ENCODE measurements at places on chromosomes 16 and 17. TPM values are rescaled to one million over a fixed set of nuclear protein-coding genes. Genes with fewer than 3 reads are reported as not detected.

TPSD1 gene
- polyA plus RNA-seq = not detected

SGSH gene
- 26.8 TPM for polyA plus RNA-seq

PRR15L gene
- polyA plus RNA-seq = not detected

GRCh38 chr17:48322060-48322459, 108.0 kb downstream of the SKAP1 start:
- H3K27ac ChIP-seq = peak overlapping the region; percentile 70
- peaks cover 2% of the 10 kb centered on the region for H3K27me3 ChIP-seq
- no peak overlapping the region for H3K4me3 ChIP-seq
- no peak for DNase-seq
- peaks cover 17% of the 10 kb centered on the region for H3K4me1 ChIP-seq
- H3K36me3 ChIP-seq = no peaks in the 10 kb centered on the region

DNA sequence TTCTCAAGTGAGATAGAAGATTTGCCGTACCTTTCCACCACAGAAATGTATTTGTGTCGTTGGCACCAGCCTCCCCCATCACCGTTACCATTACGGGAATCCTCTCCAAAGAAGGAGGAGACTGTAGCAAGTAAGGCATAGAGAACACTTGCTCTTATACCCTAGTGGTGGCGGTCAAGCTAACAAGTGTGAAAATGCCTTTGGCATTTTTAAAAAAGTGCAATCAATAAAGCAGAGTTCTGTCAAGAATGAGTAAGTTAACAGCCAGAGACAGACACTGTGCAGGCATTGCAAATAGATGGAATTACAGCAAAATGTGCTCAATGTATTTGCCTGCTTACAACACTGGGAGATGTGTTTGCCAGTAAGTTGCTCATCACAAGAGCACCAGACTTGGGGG, 7.7 kb downstream of the MSL1 start:
- H3K4me3 ChIP-seq = no peak overlapping the region
- peaks cover 2% of the 10 kb centered on the region for H3K27me3 ChIP-seq
- no peak overlapping the region for H3K27ac ChIP-seq
- DNase-seq = no peak

DNA sequence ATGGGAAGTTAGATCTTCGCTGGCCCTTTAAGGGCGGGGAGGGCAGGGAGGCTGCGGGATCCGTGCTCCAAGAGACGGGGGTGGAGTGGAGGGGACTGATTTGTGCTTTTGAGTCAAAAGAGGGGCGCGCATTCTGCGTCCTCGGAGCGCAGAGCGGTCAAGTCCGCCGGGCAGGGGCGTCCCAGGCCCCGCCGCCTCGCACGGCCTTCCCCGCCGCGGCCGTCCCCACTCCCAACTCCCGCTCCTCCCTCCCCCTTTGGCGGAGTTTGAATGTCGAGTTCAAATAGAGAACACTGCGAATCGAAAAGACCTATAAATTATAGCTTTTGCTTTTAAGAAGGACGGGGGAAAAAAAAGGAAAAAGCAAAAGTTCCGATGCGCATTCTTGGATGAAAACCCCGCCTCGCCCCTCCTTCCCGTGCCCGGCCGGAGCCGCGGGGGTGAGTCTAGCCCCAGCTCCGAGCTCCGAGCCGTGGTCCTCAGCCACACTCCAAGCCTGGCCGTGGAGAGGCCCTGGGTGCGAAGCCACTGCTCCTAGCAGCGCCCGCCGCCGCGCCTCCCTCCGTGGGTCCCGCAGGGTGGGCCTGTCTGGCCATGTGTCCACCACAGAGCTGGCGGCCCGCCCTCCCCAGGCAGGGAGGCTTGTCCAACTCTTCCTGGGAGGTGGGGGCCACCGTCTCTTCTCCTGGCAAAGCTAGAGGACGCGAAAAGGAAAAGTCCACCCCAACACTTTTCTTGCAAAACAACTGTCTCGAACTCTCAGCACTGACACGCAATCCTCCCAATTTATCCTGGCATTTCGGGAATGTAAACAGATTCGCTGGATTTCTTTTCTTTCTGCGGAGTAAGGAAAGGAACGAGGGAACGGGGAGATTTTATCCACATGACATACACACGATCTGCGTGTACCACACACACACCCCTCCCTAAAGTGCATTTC, 3.6 kb downstream of the CBX8 start:
- no peak for DNase-seq
- peaks cover 10% of the 10 kb centered on the region for H3K4me1 ChIP-seq
- H3K27me3 ChIP-seq = peaks cover 54% of the 10 kb centered on the region
- H3K4me3 ChIP-seq = no peak overlapping the region
- peaks cover 3% of the 10 kb centered on the region for H3K36me3 ChIP-seq

DNA sequence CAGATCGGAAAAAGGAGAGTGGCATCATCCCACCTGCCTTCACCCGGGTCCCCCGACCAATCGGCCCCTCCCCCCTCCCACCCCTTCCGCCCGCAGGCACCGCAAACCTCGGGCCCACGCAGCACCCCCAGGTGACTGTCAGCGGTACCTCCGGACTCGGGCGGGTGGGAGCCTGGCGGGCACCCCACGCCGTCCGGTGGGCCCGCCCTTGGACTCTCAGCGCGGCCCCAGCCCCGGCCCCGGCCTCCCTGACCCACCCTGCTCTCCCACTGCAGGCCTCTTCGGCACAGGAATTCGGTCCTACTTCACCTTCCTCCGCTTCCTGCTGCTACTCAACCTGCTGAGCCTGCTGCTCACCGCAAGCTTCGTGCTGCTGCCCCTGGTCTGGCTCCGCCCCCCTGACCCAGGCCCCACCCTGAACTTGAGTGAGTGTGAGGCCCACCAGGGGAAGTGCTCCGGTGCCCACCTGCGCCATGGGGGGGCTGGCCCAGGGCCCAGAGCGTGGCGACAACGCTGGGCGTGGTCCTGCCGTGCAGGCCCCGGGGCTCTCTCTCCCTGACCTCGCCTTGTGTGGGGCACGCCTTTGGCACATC, 1.6 kb downstream of the TMC8 start:
- H3K27me3 ChIP-seq = peaks cover 20% of the 10 kb centered on the region
- peaks cover 66% of the 10 kb centered on the region for H3K4me1 ChIP-seq
- peaks cover 22% of the 10 kb centered on the region for H3K36me3 ChIP-seq
- H3K4me3 ChIP-seq = peak overlapping the region; percentile 83
- H3K27ac ChIP-seq = peak overlapping the region; percentile 81

GRCh38 chr17:76262732-76263344, 2.3 kb upstream of the UBALD2 start:
- DNase-seq = peak; percentile 59
- peaks cover 26% of the 10 kb centered on the region for H3K27me3 ChIP-seq
- peak overlapping the region; percentile 67 for H3K4me3 ChIP-seq
- H3K27ac ChIP-seq = peak overlapping the region; percentile 94

DNA sequence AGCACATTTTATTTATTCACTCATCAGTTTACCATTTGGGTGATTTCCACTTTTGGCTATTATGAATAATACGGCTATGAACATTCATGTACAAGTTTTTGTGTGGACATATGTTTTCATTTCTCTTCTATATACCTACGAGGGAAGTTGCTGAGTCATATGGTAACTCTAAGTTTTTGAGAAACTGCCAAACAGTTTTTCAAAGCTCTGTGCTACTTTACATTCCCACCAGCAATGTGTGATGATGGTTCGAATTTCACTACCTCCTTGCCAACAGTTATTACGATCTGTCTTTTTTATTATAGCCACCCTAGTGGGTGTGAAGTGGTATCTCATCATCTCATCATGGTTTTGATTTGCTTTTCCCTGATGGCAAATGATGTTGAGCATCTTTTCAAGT, 63.7 kb upstream of the MRTFB start:
- H3K27ac ChIP-seq = no peak overlapping the region
- H3K4me3 ChIP-seq = no peak overlapping the region
- H3K36me3 ChIP-seq = no peaks in the 10 kb centered on the region
- H3K4me1 ChIP-seq = no peaks in the 10 kb centered on the region
- no peak for DNase-seq

GRCh38 chr16:58832386-58832895, 98.3 kb upstream of the GOT2 start:
- no peak for DNase-seq
- H3K27me3 ChIP-seq = no peaks in the 10 kb centered on the region
- H3K36me3 ChIP-seq = no peaks in the 10 kb centered on the region
- H3K27ac ChIP-seq = no peak overlapping the region

DNA sequence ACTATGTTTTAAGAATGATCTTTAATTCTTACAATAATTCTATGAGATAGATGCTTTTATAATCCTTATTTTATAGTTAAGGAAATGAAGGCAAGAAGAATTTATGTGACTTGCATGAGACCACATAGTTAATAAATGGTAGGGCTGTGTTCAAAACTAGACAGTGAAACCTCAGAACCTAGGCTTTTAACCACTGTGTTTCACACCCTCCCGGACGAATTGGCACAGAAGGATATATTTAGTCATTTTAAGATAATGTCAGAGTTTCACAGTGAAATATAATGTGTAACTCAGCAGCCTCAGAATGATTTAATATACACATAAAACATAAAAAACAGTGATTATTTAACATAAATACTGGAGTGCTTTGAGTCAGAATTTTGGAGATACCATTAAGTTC, 57.0 kb downstream of the NSRP1 start:
- peaks cover 17% of the 10 kb centered on the region for H3K36me3 ChIP-seq
- H3K4me1 ChIP-seq = peaks cover 41% of the 10 kb centered on the region
- H3K27ac ChIP-seq = no peak overlapping the region
- H3K27me3 ChIP-seq = no peaks in the 10 kb centered on the region
- H3K4me3 ChIP-seq = peak overlapping the region; percentile 31
- DNase-seq = peak; percentile 15

- no peaks in the 10 kb centered on the region for H3K27me3 ChIP-seq
- no peak overlapping the region for H3K27ac ChIP-seq
These were observed 1.2 kb downstream of the QPRT start for GRCh38 chr16:29680180-29680598.

DNA sequence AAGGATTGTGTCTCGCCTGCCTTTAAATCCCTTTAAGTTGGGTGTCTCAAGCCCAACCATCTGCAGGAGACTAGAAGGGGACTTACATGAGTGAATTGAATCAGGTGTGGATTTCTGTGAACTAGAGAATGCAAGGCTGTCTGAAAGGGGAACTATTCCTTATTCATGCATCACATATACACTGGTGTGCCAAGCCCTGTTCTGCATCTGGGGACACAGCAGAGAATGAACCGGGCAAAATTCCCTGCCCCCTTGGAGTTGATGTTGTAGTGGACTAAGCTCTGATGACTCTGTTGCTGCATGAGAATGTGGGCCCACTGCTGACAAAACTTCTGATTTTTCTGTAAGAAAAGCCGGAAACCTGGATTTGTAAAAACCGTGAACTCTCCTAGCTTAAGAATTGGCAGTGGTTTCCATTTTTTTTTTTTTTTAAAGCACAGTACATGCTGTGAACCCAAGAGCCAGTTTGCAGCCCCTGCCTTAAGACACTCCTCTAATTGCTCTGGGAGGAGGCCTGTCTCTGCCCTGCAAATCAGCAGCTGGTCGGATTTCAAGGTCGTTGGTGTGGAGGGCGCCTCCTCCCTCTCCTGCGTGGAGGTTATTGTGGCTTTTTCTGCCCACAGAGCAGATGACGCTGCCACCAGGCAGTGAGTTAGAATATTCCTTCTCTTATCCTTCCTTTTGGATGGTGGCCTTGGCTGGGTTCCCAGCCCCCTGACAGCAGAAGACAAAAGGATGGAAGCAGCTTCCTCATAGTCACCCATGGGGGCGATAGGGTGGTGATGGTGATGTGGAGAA, 131.0 kb downstream of the PRKCB start:
- H3K36me3 ChIP-seq = peaks cover 6% of the 10 kb centered on the region
- no peak for DNase-seq
- no peak overlapping the region for H3K4me3 ChIP-seq
- peak overlapping the region; percentile 46 for H3K27ac ChIP-seq

GRCh38 chr17:64491034-64491860, 5.6 kb downstream of the POLG2 start:
- H3K36me3 ChIP-seq = peaks cover 17% of the 10 kb centered on the region
- no peak overlapping the region for H3K27ac ChIP-seq
- no peak overlapping the region for H3K4me3 ChIP-seq
- DNase-seq = peak; percentile 34
- no peaks in the 10 kb centered on the region for H3K27me3 ChIP-seq
- H3K4me1 ChIP-seq = peaks cover 29% of the 10 kb centered on the region

- DNase-seq = no peak
- no peak overlapping the region for H3K4me3 ChIP-seq
- peaks cover 41% of the 10 kb centered on the region for H3K4me1 ChIP-seq
- H3K36me3 ChIP-seq = peaks cover 12% of the 10 kb centered on the region
- no peak overlapping the region for H3K27ac ChIP-seq
These were observed 13.4 kb downstream of the PGS1 start for GRCh38 chr17:78391843-78392242.

GRCh38 chr16:62064173-62064572, 27.9 kb upstream of the CDH8 start:
- H3K27ac ChIP-seq = no peak overlapping the region
- DNase-seq = no peak
- H3K36me3 ChIP-seq = no peaks in the 10 kb centered on the region
- no peaks in the 10 kb centered on the region for H3K27me3 ChIP-seq

DNA sequence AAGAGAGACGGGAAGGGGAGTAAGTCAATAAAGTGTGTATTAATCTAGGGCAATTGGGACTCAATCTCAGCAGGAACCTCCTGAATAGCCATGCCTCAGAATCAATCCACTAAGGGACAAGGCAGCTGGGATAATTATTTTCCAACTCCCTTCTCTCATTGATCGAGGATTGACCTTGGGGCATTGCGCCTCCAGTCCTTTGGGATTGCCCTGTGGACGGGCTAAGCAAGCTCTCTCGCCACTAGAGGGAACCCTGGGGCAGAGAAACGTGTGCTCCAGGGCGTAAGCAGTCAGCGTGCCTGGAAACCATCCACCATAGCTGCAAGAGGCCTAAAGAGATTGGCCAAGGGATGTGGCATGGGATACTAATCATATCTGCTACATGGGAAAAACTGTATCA, 53.9 kb upstream of the ERCC4 start:
- no peaks in the 10 kb centered on the region for H3K27me3 ChIP-seq
- no peaks in the 10 kb centered on the region for H3K36me3 ChIP-seq
- H3K4me3 ChIP-seq = no peak overlapping the region
- H3K27ac ChIP-seq = no peak overlapping the region

DNA sequence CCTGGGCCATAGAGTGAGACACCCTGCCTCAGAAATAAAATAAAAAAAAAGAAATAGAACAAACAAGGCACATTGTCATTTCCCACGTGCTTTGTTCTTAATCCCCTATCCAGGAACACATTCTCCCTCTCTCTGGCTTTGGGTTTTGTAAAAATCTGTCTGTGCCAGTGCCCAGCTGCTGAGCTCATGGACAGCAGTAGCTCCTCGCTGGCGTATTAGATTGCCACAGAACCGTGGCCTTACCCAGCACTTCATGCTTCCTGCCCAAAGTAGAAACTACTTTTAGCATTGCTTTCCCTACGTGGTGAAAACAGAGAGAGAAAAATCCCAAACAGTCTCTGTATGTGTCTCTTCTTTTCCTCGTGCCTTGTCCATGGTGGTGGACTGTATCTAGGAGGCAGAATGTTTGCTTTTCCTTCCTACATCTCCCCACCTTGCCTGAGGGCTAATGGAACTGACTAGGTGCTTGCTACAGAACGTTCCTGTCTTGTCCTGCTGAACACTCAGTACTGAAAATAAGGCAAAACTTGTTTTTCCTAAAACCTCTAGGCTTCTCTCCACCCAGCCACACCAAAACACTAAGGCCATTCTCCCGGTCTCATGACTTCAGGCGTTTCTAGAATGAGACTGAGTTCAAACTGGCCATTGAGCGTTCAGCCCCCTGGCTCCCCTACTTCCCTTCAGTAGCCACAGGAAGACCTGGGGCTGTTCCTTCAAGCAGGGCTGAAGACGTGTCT, 26.1 kb downstream of the MNT start:
- no peak overlapping the region for H3K4me3 ChIP-seq
- H3K27ac ChIP-seq = no peak overlapping the region
- H3K27me3 ChIP-seq = no peaks in the 10 kb centered on the region
- DNase-seq = no peak
- H3K36me3 ChIP-seq = peaks cover 3% of the 10 kb centered on the region

GRCh38 chr16:19710991-19711545, 7.0 kb downstream of the KNOP1 start:
- H3K36me3 ChIP-seq = peaks cover 17% of the 10 kb centered on the region
- H3K4me1 ChIP-seq = peaks cover under 1% of the 10 kb centered on the region
- peaks cover 3% of the 10 kb centered on the region for H3K27me3 ChIP-seq

All from immature natural killer cell (primary cell).